AG04449 (cell line): ENCODE measurements at places on chromosomes 12 and 14.

DNA sequence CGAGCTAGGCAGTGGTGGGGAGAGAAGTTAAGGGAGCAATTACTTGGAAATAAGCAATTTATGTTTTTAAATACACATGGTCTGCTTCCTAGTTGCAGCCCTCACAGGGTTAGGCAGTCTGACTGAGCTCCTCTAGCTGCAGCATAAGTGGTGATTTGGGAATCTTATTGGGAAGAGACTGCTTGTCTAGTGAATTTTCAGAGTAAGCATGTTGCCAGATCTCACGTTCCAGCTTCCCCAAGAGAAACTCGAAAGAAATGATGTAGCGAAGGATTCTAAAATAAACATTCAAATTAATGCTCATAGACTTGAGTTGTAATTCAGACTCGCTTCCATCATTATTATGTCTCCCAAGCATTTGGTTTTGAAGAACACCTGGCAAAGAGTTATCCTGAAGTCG is 440.2 kb downstream of the ATP23 start:
- DNase-seq = no peak

GRCh38 chr12:82578725-82579124 is 108.0 kb upstream of the TMTC2 start:
- DNase-seq = no peak

- no peak for DNase-seq
Measured at GRCh38 chr12:28191051-28192048, 1.1 kb downstream of the CCDC91 start.

- DNase-seq = no peak
Measured at GRCh38 chr14:93207468-93208308, 632 bp downstream of the UBR7 start.

DNA sequence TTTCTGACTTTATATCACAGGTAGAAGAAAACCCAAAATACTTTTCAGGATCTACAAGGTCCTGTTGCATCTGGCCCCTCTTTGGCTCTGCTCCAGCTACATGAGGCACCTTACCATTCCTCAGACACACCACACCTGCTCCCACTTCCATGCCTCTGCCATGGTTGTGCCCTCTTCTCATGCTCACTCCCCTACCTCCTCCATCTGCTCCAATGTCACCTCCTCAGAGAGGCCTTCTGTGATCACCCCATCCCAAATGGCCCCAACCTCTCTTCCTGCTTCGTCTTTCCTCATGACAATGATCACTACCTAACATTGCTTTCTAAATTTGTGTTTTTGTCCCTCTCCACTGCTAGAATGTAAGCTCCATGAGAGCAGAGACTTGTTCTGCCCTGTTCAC is 174.3 kb downstream of the ANO2 start:
- DNase-seq = no peak

GRCh38 chr14:102568115-102568614 is 24.3 kb upstream of the RCOR1 start:
- DNase-seq = no peak
